ENCODE measurements at places on chromosomes 3 and 15.

DNA sequence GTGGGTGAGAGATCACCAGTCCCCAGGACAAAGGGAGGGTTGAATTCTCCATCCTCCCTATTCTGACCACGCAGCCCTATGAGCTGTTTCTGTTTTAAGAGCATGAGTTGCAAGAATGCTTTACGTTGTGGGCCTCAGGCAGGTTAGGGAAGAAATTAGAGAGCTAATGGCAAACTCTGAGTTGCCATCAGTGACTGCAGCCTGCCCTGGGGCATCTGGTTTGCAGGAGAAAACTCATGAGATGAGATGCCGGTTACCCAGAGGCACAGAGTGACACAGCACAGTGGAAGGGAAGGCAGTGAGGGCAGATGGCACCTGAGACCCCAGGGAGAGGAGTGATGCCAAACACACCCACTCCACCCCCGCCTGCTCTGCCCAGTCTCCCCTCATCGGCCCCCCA lies 265.3 kb downstream of the CD47 start:
- DNase-seq, result no peak

DNA sequence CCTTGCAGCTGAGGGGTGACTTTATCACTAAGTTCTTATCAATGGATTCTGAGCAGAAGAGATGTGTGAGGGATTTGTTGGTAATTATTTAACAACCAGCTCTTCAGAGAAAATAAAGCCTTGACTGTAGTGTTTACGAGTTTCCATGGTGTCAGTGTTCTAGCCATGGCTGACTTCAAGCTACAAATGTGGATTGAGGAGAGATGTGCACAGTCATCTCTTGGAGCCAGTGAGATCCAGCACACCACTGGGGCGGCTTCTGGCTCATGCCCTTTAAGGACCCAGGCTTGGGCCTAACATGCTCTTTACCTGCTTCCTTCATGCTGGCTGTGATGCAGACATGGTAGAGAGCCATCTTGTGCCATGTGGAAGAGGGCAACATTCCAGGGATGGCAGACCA lies 145.6 kb upstream of the MRPS22 start:
- DNase-seq, result no peak

- DNase-seq, result no peak
These were observed 145.9 kb downstream of the RORA start for GRCh38 chr15:61083081-61083787.

DNA sequence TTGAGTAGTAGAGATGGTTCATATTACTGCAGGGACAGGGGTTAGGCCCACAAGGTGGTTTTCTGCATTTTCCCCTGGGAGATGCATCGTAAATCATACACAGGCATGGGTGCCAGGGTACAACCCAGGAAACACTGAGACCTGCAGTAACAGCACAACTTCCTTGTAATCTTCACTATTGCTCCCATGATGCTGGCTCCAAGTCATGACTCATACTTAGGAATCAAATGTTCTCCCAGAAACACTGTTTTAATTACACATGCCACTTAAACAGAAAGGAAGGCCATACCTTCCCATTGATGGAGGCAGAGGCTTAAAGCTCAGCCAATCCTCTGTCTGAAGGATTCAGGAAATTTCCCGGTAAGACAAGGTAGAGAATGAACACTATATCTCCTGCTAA lies 106.5 kb downstream of the ERC2 start:
- no peak for DNase-seq

GRCh38 chr3:30668051-30668609 lies 61.7 kb downstream of the TGFBR2 start:
- DNase-seq, result no peak

- no peak for DNase-seq
These were observed 273.4 kb downstream of the IGSF11 start for GRCh38 chr3:118761291-118761606.

GRCh38 chr3:178982137-178982536 lies 89.5 kb downstream of the ZMAT3 start:
- DNase-seq, result no peak

DNA sequence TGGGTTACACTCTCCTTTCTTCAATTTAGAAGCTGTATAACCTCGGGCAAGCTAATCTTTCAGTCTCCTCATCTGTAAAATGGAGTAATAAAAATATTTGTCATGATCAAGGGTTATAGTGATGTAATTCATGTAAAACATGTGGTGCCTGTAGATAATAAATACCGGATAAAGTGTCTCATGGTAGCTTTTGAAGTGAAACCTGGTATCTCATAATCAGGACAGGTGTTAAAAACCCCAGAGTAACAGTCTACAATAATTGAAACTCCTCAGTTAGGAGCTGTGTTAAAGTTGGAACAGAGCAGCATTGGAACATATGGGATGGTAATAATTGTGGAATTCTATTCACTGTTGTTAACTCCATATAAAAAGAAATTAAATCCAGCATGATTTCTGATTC lies 884 bp upstream of the KNL1 start:
- no peak for DNase-seq

GRCh38 chr15:62553911-62554563 lies 389.0 kb upstream of the C2CD4B start:
- DNase-seq, result no peak

DNA sequence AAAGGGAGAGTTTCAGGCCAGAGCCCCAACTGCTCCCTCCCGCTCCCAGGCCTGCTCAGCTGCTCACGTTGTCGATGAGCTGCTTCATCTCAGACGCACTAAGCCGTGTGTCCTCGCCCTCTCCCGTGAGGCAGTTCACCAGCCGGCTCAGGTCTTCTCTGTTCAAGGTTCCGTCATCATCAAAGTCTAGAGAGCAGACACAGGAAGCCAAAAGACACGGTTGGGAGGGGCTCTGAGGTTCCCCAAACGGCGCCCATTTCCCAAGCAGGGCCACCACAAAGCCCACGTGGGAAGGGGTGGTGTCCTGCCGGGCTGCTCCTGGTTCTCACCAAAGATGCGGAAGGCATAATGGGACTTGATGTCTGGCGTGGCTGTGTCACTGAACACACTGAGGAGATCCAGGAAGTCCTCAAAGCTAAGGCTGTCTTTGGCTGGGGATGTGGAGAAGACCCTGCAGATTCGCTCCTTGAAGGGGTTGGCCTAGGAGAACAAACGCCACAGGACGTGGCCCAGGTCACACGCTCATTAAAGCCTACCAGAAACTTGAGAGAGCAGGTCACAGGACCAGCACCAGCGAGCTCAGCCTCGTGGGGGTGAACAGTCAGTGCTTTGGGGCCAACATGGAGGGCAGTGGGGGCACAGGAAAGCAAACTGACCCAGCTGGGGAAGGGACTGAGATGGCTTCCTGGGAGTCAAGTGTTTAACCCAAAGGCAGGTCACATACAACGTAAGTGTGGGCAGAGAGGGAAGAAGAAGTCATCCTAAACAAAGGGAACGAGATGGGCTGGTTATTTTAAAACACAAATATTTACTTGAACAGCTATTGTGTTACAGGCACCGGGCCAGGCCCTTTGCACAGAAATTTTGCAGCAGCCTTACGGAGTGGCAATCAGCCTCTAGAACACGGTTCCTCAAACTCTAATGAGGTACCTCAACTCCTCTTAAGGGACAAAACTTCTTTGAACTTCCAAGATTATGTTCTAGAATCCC lies 2.4 kb downstream of the CIB1 start:
- no peak for DNase-seq

DNA sequence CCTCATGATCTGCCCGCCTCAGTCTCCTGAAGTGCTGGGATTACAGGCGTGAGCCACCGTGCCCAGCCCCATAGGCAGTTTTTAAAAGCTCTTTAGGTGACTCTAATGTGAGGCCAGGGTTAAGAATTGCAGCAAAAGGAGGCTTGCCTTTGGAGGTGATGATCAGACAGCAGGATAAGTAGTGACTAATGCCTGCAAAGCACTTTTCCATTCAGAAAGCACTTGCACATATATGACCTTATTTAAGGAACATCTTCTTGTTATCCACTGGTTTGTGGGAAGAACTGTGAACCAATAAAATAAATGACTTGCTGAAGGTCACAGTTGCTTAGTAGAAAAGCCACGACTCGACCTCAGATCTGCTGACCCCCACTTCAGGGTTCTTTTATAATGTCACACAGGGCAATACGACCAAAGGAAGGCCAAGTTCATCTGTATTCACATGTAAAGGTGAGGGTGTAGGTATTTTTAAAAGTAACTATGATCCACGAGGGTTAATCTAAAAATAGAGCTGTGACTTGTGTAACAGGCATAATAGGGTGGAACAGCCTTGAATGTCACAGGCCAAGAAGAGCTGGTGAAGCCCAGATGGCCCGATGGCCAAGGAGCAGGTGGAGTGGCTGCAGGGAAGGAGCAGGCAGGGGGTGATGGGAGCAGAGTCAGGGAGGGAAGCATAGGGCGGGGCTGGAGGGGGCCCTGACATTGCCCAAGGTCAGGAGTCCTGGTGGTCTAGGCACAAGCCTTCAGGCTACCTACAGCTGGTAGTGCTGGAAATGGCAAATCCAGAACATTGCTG lies 24.4 kb downstream of the LARP6 start:
- DNase-seq, result no peak

GRCh38 chr3:154089421-154090420 lies 31.5 kb upstream of the ARHGEF26 start:
- DNase-seq, result no peak

DNA sequence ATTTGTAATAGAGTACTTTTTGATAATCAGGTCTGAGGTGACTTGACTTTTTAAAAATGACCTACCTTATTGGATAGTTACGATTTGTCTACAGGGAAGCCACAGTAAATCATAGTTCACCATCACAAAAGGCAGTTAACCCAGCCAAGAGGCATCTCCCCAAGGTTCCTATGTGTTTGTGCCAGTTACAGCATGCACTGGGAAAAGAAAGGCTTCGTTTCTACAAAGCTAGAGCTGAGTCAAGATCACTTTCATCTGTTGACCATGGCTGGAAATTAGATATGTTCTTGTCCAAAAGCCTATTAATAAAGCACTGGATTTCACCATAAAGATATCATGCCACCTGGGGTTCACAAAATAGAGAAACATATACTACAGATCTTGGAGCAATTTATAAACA lies 139.9 kb downstream of the GREM1 start:
- DNase-seq, result no peak

All from HFF-Myc (cell line).